ENCODE measurements at places on chromosomes 16 and 17.

GRCh38 chr16:78705694-78706093 lies 606.2 kb downstream of the WWOX start:
- peak; percentile 22 for DNase-seq

- DNase-seq: no peak
Measured at GRCh38 chr16:84749072-84749471, 49.3 kb downstream of the USP10 start.

- DNase-seq: no peak
Measured at GRCh38 chr17:67818110-67819002, 6.9 kb upstream of the BPTF start.

- DNase-seq: no peak
Measured at GRCh38 chr17:70520447-70520846, 351.1 kb downstream of the KCNJ2 start.

DNA sequence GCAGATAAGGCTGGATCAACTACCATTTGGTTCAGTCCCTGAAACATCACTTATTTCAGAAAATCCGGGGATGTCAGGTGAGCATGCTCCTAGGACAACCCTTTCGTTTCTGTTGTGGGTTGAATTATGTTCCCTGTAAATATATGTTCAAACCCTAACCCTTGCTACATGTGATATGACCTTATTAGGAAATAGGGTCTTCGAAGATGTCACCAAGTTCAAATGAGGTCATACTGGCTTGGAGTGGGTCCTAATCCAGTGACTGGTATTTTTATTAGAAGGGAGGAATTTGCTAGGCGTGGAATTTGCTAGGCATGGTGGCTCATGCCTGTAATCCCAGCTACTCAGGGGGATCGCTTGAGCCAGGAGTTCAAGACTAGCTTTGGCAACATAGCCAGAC lies 21.3 kb downstream of the SNX20 start:
- no peak for DNase-seq

DNA sequence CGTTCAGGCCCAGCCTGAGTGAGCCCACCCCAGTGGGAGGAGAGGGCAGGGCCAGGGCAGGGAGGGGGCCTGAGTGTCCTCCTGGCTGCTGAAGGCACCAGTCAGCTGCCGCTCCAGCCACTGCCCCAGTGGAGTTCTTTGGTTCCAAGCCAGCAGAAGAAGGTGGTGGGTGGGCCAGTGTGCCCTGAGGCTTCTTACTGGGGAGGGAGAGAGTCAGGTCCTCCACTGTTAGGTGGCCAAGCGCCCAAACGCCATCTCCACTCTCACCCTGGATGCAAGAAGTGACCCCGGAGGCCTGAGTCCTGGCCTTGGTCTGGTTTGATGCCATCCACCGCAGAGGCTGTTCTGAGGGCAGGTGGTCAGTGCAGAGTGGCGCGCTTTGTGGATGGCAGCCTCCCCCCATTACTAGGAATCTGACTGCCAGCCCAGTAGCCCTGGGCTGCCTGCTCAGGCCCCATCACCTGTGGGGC lies 2.2 kb downstream of the RNF213 start:
- DNase-seq: no peak

Measured in kidney glomerular epithelial cell (primary cell).